ENCODE measurements at places on chromosomes 4 and X.

DNA sequence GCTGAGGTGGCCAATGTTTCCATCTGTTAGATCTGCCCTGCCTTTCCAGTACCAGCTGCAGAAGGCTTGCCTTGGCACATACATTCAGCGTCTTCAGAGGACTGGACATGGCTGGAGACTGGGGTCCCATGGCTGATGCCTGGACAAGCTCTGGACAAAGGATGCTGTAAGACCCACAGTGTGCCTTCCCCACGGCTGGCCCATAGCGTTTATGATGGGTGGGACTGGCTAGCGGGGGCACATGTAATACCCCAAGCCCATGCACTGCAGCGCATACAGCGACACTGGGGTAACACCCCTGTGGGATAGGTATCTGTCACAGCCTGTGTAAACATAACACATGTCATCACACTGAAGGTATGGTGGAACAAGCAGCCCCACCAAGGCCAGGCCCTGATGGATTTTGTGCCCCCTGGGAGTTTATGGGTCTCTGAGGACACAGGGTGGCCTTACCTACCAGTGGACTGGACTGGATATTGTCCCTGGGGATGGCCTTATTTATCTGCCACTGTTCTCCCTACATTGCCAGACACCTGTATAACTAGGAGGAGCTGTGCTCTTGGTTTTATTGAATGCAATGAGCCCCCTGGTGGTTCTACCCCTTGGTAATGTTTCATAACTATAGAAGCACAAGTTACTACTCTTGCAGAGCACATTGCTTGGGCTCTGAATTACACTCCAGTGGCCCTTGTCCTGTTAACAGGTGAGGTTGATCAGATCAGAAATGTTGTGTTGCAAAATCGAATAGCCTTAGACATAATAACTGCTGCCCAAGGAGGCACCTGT, 34.3 kb upstream of the TACR3 start:
- no peak for DNase-seq

- DNase-seq: no peak
Measured at GRCh38 chr4:76781698-76782595, 116.0 kb downstream of the SOWAHB start.

- no peak for DNase-seq
Measured at GRCh38 chrX:7090641-7091040, 56.9 kb upstream of the STS start.

GRCh38 chr4:75110061-75110460, 177.1 kb downstream of the PARM1 start:
- no peak for DNase-seq

- DNase-seq: no peak
Measured at GRCh38 chr4:115310641-115311040, 197.2 kb upstream of the NDST4 start.

GRCh38 chr4:125306112-125306511, 8.6 kb upstream of the FAT4 start:
- no peak for DNase-seq

DNA sequence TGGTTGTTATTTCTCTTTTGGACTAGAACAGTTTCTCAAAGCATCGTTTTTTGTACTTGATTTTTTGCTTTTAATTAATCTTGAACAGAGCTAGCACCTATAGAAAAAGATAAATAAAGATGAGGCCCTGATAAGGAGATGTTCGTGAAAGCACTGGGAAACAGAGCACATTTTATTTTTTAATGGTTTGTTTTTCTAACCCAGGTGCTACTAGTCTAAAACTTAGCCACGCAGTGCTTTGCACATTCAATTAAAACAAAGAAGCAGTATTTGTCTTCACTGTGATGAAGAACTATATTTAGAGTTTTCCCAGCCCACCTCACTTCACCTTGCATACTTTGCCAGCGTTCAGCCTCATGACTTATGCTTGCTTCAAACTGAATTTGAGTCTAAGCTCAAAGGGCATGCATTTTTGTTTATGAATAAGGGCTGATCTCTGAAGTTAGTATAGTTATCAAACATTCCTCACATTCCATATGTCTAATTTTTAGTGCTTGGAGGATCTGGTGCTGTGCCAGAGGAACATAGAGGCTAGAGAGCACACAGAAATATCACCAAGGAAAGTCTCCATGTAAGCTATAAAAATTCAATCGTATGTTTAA, 76.7 kb downstream of the WWC2 start:
- no peak for DNase-seq
